Activated B cell treated with CpG ODN at 0.5 μM for 24 hours (primary cell): ENCODE measurements at places on chromosomes 16 and 17. TPM values are rescaled to one million over a fixed set of nuclear protein-coding genes. Genes with fewer than 3 reads are reported as not detected.

GAST gene
- not detected in 2 replicates for total RNA-seq

HOXB8 gene
- total RNA-seq = not detected in 2 replicates

UMOD gene
- not detected in 2 replicates for total RNA-seq

SOX9 gene
- total RNA-seq = 0.07 TPM in 2 replicates

DYNLRB2 gene
- 0.71 TPM in 1 of 2 replicates, not detected in the other for total RNA-seq

KRT12 gene
- not detected in 2 replicates for total RNA-seq

LAT gene
- total RNA-seq = 3.8 and 6.2 TPM in 2 replicates

PRAC1 gene
- total RNA-seq = not detected in 2 replicates

KRT40 gene
- not detected in 2 replicates for total RNA-seq

DNA sequence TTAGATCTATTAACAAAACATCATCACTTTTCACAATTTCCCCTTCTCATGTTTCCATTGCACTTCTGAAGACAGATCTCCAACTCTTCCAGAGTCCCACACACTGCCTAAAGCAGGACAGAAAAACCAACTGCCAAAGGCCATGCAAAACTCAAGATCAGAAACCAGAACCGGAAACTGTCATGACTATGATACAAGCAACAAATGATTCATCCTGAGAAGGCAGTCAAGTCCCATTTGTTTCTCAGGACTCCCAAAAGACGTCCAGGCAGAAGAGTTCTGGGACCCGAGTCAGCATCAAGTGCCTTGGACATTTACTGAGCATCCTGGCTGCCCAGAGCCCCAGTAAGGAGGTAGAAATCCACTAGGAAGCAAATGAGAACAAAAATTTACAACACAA, 38.8 kb downstream of the ERN1 start:
- H3K4me1 ChIP-seq = peaks cover 11% of the 10 kb centered on the region
- H3K4me3 ChIP-seq = no peak overlapping the region
- no peaks in the 10 kb centered on the region for H3K27me3 ChIP-seq
- DNase-seq = no peak
- H3K36me3 ChIP-seq = peaks cover 1% of the 10 kb centered on the region
- peak overlapping the region; percentile 5 for H3K27ac ChIP-seq

- DNase-seq = no peak
- no peaks in the 10 kb centered on the region for H3K36me3 ChIP-seq
- H3K27ac ChIP-seq = no peak overlapping the region
These were observed 3.9 kb upstream of the KCNG4 start for GRCh38 chr16:84243732-84244131.

GRCh38 chr16:22874394-22874793, 60.4 kb downstream of the HS3ST2 start:
- no peak overlapping the region for H3K27ac ChIP-seq
- H3K36me3 ChIP-seq = no peaks in the 10 kb centered on the region
- DNase-seq = no peak
- H3K4me3 ChIP-seq = no peak overlapping the region

- H3K4me1 ChIP-seq = no peaks in the 10 kb centered on the region
- peaks cover 6% of the 10 kb centered on the region for H3K36me3 ChIP-seq
- no peak overlapping the region for H3K27ac ChIP-seq
- H3K4me3 ChIP-seq = no peak overlapping the region
- DNase-seq = peak; percentile 8
These were observed 207.6 kb downstream of the NPIPB11 start for GRCh38 chr16:29198731-29199521.

DNA sequence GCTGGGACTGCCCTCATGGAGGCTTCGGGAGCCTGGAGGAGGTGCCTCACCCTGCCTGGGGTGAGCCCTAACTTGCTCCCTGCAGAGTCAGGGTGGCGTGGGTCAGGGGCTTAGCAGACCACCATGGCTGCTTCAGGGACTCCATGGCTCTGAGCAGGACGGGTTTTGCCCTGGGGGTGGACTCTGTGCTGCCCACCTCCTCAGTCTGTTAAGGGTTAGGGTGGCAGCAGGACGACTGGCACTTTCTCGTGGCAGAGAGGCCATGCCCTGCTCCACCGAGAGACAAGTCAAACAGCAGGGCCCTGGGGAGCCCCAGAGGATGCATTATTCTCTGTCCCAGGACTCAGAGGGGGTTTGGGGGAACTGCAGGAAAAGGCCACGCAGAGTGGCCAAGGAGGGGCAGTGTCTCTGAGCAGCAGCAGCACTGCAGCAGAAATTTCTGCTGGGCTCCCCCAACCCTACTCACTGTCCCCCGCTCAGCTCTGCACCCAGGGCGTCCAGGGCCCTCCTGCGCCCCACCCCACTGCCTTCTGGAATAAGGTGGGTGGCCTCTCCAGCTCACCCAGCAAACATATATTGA, 1.8 kb upstream of the PRSS22 start:
- no peaks in the 10 kb centered on the region for H3K36me3 ChIP-seq
- H3K4me3 ChIP-seq = no peak overlapping the region
- DNase-seq = no peak
- H3K27ac ChIP-seq = no peak overlapping the region

- H3K4me1 ChIP-seq = no peaks in the 10 kb centered on the region
- no peak overlapping the region for H3K27ac ChIP-seq
- DNase-seq = no peak
These were observed 76.3 kb downstream of the TTC19 start for GRCh38 chr17:16075949-16076348.

DNA sequence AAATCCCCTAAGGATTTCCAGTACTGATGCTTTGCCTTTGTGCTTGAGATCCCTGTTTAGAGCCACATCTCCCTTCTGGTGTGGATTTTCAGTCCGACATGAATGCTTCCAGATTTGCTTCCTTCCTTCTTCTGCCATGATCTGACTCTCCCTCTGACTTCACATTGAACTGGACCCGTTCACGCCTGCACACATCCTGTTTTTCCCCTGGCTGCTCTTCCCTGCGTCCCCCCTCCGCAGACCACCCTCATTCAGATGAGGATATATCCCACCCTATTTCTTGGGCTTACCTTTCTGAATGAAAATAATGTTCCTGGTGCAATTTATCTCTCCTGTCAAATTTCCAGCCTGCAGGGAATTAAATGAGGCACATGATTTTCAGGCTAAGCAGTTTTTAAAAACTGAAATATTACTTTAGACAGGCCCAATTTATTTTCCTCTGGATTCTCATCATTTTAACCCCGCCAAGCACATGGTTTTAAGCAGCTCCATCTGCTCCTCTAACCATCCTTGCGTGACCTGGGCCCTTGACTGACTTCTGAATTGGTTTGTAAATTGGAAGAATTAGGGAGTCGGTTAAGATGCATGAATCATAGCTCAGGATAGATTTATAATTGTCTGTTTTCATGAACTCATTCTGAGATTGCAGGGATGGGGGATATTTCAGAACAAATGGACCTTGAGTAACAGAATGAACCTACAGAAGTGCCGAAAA, 59.2 kb downstream of the BMERB1 start:
- H3K27me3 ChIP-seq = no peaks in the 10 kb centered on the region
- no peaks in the 10 kb centered on the region for H3K36me3 ChIP-seq
- no peak for DNase-seq
- peaks cover 16% of the 10 kb centered on the region for H3K4me1 ChIP-seq
- H3K27ac ChIP-seq = no peak overlapping the region
- no peak overlapping the region for H3K4me3 ChIP-seq

DNA sequence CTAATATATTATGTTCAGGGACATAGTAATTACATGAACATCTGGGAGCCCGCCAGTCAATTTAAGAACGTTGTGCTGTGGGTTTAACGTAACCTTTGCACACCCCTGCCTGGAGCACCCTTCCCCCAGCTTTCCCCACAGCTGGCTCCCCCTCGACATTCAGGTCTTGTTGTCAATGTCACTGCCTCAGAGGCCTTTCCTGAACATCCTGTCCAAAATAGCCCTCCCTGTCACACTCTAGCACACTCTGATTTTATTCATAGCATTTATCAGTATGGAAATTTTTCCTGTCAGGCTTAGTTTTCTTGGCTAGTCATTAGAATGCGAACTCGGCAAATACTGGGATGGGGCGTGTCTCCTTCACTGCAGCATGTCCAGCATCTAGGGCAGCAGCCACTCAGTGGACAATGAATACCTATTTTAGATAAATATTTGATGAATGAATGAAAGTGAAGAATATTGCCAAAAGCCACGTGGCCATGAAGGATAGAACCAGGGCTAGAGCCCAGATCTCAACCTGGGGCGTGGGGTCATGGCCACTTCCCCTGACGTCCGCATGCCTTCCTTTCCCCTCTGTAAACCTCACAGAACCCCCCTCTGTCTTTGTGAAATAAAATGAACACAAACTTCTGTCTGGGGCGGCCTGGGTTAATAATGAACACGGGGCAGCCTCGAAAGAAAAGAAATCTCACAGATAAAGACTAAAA, 10.5 kb downstream of the PIK3R6 start:
- no peaks in the 10 kb centered on the region for H3K27me3 ChIP-seq
- H3K4me3 ChIP-seq = peak overlapping the region; percentile 70
- peak overlapping the region; percentile 65 for H3K27ac ChIP-seq

GRCh38 chr16:73058221-73058615, 10.3 kb upstream of the ZFHX3 start:
- peaks cover 33% of the 10 kb centered on the region for H3K27me3 ChIP-seq
- DNase-seq = peak; percentile 55
- H3K36me3 ChIP-seq = peaks cover 2% of the 10 kb centered on the region

GRCh38 chr16:12643034-12643455, 160.6 kb downstream of the CPPED1 start:
- no peaks in the 10 kb centered on the region for H3K36me3 ChIP-seq
- DNase-seq = no peak
- H3K4me1 ChIP-seq = peaks cover 2% of the 10 kb centered on the region
- H3K27me3 ChIP-seq = peaks cover 12% of the 10 kb centered on the region

DNA sequence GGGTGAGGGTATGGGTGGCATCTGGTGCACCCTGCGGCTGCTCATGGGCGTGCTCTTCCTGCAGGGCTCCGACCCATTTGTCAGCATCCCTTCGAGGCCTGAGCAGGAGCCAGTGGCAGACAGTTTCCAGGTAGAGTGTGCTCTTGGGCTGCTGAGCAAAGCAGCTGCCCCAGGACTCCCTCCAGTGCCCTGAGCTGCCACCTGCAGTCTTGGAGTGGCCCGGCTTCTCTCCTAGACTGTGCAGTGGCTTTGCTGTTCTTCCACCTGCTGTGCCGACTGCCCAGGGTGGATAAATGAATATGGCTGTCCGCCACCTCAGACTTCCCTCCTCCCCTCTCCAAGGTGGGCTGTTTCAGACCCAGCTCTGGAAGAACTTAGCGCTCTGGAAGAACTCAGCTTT, 10.8 kb upstream of the JPT2 start:
- H3K27me3 ChIP-seq = no peaks in the 10 kb centered on the region
- H3K4me3 ChIP-seq = no peak overlapping the region
- DNase-seq = no peak
- no peak overlapping the region for H3K27ac ChIP-seq
- H3K4me1 ChIP-seq = no peaks in the 10 kb centered on the region
- peaks cover 91% of the 10 kb centered on the region for H3K36me3 ChIP-seq

- peaks cover 5% of the 10 kb centered on the region for H3K36me3 ChIP-seq
- no peaks in the 10 kb centered on the region for H3K4me1 ChIP-seq
- H3K4me3 ChIP-seq = no peak overlapping the region
- H3K27ac ChIP-seq = no peak overlapping the region
These were observed 34.8 kb upstream of the ERN1 start for GRCh38 chr17:64164596-64165285.

DNA sequence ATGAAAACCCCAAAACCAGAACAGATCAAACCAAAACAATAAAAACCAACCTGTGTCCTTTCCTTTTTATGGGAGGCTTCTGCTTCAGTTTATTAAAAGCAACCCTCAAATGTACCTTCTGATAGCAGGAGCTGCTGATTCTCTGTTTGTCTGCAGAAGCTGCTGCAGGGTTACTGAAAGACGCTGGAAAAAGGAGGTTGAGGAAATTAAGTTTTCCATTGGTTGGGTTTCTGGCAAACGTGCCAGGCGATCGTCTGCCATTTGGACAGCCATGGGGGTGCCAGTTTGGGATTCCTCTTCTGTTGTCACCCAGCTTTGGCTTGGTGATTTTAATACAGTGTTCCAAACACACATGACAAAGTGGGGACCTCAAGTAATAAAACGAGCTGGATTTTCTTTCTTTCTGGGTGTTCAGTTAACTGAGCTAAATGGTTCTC, 185.4 kb upstream of the ZFHX3 start:
- H3K27ac ChIP-seq = no peak overlapping the region
- no peaks in the 10 kb centered on the region for H3K36me3 ChIP-seq
- no peaks in the 10 kb centered on the region for H3K27me3 ChIP-seq
- H3K4me3 ChIP-seq = no peak overlapping the region

GRCh38 chr17:56850591-56850990, 16.6 kb downstream of the DGKE start:
- H3K27me3 ChIP-seq = no peaks in the 10 kb centered on the region
- H3K4me1 ChIP-seq = peaks cover 4% of the 10 kb centered on the region
- H3K27ac ChIP-seq = no peak overlapping the region
- H3K4me3 ChIP-seq = no peak overlapping the region
- no peak for DNase-seq
